ENCODE measurements at places on chromosomes 12 and 14.
A peak's percentile ranks its signal among the peaks of the same experiment; 100 is the strongest.

- no peak for DNase-seq
These were observed 28.0 kb downstream of the ATG14 start for GRCh38 chr14:55383541-55384140.

DNA sequence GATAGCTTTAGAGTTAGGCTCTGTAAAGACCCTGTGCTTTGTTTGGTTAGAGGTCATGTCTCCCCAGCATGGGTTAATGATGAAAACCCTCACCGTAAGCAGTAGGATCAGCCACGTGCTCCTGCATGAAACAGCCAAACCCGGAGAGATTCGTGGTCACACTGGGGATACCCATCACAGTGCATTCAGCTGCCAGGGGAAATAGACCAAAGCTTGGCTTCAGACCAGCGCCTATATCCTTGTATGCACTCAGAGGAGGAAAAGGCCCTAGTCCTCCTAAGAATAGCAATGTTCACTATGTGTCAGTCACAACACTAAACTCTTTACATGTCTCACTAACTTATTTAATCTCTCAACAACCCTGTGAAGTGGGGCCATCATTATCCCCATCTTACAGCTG is 16.3 kb downstream of the SPX start:
- no peak for DNase-seq

DNA sequence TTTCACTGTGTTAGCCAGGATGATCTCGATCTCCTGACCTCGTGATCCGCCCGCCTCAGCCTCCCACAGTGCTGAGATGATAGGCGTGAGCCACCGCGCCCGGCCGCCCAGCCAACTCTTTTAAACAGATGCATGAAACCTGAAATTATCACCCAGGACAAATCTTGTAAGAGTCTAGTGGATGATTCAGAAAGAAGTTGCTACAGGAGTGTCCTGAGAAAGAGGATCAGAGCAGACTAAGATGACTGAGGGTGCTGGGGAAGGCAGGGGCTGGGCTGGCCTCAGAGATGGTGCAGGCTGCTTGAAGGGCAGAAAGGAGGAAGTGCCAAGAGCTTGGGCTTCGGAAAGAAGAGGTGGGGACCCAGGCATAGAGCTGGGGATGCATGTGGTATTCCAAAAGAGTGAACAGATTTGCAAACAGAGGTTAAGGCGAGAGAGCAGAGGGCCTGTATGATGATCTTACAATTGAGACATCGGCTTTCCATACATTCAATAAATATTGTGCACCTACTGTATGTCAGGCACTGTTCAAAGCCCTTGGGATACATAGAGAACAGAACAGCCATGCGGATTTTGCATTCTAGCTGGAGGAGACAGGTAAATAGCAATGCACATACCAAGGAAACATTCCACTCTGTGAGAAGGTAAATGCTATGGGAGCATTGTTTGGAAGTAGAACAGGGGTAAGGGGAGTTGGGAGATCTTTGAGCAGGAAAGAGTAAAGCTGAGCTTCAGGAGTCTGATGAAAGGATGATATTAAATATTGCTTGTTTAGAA is 7.4 kb upstream of the CD9 start:
- DNase-seq: no peak

DNA sequence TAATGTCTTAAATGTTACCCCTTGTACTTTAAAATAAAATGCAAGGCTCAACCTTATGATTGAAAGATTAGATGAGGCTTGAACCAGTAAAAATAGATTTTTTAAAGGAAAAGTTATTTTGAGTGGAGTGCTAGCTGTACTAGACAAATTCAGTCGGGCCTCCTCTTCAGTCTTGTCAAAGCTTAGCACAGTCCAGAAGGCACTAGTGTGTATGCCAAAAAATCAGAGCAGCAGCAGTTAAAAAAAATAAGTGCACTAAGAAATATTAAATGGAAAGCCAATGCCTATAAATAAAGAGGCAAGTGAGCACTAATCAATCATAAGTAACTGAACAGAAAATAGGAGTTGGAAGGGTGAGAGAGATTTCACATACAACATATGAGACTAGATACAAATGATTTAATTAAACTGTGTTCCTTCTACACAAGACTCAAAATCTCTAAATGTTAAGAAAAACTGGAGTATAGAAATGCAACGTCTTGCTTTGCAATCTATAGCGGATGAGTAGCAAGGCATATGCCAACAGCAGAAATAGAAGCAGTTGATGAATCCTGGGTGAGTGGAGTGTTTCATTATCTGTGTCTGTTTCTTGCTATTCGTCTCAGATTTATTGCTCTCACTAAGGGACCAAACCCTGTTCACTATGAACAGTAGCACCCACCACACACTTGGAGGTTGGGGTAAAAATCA is 172.1 kb downstream of the ETNK1 start:
- DNase-seq: no peak

DNA sequence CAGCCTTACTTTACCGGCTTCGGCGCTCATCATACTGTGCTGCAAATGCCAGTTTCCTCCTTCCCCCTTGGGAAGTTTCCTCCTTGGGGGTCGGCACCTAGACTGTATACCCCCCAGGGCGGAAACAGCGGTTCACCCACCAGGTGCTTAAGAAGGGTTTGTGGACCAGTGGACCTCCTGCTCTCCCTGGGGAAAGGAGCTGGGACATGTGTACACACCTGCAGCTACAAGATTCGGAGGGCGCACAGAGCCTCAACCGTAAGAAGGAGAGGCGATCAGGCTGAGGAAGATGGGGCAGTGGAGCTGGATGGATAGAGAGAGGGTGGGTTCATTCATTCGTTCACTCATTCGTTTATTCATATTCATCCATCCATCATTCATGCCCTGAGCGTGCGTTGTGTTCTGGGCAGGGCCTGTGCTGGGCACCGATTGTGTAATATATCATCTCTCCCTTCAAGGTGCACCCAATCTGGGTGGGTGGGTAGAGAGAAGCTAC is 717 bp upstream of the ZNF839 start:
- no peak for DNase-seq

DNA sequence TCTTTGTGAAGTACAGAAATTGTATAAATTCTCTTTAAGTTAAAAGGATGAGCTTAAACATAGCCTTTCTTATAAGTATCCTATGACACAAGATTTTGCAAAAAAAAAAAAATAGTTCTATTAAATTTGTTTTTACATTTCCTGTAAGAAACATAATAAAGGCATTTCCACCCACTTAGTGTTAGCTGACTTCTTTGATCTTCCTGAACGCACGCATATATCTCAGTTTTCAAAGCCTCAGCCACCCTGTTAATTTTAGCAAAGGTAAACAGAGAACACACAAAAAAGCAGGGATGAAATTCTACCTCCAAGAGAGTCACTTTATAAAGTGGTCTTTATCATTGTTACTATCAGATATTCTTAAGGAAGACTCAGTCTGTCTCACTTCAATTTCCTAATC is 277.9 kb downstream of the MED13L start:
- DNase-seq: no peak

- DNase-seq: no peak
These were observed 2.8 kb upstream of the EML1 start for GRCh38 chr14:99790201-99790977.

GRCh38 chr12:29492891-29493290 is 4.6 kb downstream of the OVCH1 start:
- no peak for DNase-seq

- no peak for DNase-seq
These were observed 140.2 kb upstream of the CCDC196 start for GRCh38 chr14:66345986-66346385.

GRCh38 chr12:121789800-121790728 is 3.4 kb downstream of the RHOF start:
- DNase-seq: peak; percentile 98

GRCh38 chr14:74683406-74683805 is 29.5 kb downstream of the AREL1 start:
- DNase-seq: no peak

- no peak for DNase-seq
These were observed 1.1 kb upstream of the DPPA3 start for GRCh38 chr12:7709969-7710675.

GRCh38 chr14:81981307-81981675 is 447.6 kb upstream of the SEL1L start:
- DNase-seq: no peak

GRCh38 chr12:52259657-52260243 is 14.7 kb upstream of the KRT86 start:
- DNase-seq: no peak

GRCh38 chr14:85471744-85472143 is 58.2 kb upstream of the FLRT2 start:
- no peak for DNase-seq

- DNase-seq: no peak
These were observed 47.0 kb upstream of the OR6J1 start for GRCh38 chr14:22691171-22691570.

DNA sequence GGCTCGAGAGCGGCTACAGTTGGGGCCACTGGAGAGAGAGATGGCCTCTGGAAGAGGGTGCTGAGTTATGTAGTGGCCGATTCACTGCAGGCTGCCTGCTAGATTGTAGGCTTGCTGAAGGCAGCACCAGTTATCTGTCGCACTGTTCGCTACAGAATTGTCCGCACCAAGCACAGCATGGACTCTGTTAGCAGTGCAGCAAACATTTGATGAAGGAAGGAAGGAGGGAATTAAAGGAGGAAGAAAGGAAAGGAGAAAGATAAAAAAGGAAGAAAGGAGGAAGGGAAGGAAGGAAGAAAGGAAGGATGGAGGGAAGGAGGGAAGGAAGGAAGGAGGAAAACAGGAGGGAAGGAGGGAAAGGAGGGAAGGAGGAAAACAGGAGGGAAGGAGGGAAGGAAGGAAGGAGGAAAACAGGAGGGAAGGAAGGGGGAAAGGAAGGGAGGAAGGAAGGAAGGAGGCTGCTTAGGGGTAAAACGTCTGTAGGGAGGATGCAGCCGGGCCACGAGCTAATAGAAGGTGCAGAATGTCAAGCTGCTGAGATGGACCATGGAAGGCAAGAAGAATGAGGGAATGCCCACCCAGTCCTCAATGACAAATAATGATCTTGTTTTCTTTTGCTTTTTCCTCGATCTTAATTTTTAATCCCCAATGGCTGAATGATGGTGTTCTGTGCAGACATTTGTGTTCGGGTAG is 27.3 kb upstream of the ADIPOR2 start:
- DNase-seq: no peak

DNA sequence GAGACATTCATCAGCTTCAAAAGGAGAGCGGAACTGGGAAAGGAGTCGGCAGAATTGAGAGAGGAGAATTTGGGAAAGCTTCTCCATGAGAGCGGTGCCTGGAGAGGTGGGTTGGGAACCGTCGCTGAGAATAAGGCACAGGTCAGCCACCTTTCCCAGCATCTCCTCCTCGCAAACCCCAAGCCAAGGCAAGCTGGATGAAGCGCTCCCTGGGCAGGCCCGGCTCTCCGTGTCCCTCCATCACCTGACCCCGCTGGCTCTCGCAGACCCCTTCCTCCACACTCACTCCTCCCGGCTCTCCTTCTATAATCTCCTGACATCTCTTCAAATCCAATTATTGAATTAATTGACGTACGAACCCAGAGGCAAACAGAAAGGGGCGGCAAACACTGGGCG is 18.9 kb upstream of the ATP5MC2 start:
- no peak for DNase-seq

DNA sequence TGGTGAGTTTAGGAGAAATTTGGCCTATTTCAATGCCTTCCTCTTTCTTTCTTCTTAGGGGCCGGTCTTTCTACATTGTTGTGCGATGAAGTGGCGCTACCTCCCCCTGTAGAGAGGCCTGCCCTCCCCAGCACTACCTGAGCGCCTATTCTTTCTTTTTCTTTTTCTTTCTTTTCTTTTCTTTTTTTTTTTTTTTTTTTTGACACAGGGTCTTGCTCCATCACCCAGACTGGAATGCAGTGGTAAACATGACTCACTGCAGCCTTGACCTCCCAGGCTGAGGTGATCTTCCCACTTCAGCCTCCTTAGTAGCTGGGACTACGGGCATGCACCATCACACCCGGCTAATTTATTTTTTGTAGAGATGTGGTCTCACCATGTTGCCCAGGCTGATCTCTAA is 136.1 kb upstream of the MAX start:
- no peak for DNase-seq

GRCh38 chr14:72560331-72560730 is 333.6 kb downstream of the DPF3 start:
- DNase-seq: no peak

GRCh38 chr14:80636071-80636470 is 305.5 kb downstream of the CEP128 start:
- DNase-seq: no peak

DNA sequence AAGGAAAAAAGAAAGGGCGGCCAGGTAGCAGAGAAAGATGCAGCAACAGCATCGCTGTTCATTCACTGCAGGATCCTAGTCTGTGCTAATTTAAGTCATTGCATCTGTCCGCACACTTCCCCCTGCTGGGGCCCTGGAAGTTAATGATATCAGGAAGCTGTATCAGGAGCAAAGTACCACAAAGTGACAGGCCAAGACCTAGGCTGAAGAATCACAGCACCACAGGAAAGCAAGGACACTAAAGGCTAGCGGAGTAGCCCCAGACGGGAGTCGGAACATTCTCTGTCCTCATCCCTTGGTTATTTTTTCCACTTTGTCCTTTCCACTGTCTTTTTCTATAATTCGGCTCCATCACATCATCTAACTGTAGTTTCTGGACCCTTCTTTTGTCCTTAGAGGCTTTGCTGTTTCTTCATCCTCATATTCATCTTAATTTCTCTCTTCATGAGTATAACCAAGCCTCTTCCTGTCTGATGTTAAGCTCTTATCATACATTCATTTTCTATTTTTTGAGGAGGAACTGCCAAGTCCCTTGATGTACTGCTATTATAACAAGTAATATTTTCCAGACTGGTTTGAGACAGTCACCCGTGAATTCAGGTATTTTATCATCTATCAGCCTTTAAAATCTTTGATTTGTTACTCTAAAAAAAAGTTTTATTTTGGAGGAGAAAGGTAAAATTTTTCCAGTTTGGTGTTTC is 28.3 kb downstream of the DUSP16 start:
- DNase-seq: no peak

- DNase-seq: no peak
These were observed 12.8 kb downstream of the MYL2 start for GRCh38 chr12:110907583-110907982.

- no peak for DNase-seq
These were observed 2.0 kb downstream of the SIX1 start for GRCh38 chr14:60647081-60647836.

GRCh38 chr12:42468341-42468821 is 121.2 kb downstream of the PRICKLE1 start:
- DNase-seq: no peak

DNA sequence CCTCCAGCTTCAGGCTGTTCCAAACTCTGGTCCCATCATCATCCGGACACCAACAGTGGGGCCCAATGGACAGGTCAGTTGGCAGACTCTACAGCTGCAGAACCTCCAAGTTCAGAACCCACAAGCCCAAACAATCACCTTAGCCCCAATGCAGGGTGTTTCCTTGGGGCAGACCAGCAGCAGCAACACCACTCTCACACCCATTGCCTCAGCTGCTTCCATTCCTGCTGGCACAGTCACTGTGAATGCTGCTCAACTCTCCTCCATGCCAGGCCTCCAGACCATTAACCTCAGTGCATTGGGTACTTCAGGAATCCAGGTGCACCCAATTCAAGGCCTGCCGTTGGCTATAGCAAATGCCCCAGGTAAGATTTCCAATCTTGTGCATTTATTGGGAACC is 3.3 kb downstream of the SP1 start:
- no peak for DNase-seq

DNA sequence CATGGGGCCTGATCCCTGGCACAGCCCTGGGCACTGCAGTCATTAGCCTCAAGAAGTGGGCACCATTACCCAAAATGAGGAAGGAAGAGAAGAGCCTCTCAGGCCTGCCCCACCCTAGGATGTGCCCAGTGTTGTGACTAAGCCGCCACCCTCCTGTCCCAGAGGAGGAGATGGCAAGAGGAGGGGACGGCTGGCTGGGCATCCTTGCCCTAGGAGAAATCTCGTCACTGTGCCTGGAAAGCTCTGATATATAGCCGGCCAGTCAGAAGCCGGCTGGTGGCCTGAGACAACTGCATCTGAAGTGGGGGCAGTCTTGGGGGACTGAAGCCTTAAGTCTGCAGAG is 115.2 kb downstream of the LGMN start:
- no peak for DNase-seq
